Thymus (tissue), 14 donors: ENCODE measurements at places on chromosomes 2 and 18.

- DNase-seq: no peak
These were observed 32.6 kb downstream of the BIN1 start for GRCh38 chr2:127074358-127074757.

- DNase-seq: no peak
These were observed 45.5 kb upstream of the CAB39 start for GRCh38 chr2:230666885-230667712.

- no peak for DNase-seq
These were observed 28.6 kb downstream of the FEZ2 start for GRCh38 chr2:36569267-36569856.

- DNase-seq: no peak
These were observed 88.6 kb downstream of the SH3YL1 start for GRCh38 chr2:175161-175786.

- DNase-seq: no peak
These were observed 48.6 kb downstream of the KLHL14 start for GRCh38 chr18:32724071-32724749.

DNA sequence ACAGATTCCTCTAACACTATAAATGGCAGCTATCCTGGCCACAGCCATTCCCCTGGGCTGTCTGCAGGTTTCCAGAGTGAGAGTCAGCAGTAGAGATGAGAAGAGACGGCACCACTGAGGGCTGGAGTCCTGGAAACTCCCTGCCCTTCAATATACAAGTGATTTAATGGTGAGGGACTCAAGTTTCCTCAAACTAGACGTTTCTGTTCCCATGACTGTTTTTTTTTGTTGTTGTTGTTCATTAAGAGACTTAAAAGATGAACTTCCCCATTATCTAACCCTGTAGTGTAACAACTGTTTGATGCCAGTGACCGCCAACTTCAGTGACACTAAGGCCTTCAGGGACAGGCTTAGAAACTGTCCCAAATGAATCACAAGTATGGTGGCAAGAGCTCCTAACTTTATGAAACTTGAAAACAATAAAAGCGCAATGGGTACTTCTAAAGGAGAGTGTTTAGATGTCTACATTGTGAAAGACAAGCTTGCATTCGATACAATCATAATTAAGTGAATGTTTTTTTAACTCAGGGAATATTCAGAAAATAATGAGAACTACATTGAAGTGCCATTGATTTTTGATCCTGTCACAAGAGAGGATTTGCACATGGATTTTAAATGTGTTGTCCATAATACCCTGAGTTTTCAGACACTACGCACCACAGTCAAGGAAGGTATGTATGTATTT is 34.0 kb downstream of the IL1R2 start:
- no peak for DNase-seq

- no peak for DNase-seq
These were observed 23.6 kb upstream of the ZCCHC2 start for GRCh38 chr18:62499263-62499650.

DNA sequence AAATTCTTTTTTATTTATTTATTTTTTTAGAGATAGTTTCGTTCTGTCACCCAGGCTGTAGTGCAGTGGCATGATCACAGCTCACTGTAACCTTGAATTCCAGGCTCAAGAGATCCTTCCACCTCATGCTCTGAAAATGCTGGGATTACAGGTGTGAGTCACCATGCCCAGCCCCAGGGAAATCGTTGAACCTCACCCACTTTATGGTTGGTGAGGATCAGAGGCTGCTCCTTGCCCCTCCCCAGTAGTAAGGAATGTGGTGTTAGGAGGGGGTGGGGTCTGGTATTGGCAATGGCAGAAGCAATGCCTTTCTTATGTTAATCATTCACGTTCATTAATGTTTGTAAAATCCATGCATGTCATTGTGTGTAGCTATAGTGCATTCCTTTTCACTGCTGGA is 161.9 kb downstream of the SUCLG1 start:
- DNase-seq: no peak

- no peak for DNase-seq
These were observed 1303.8 kb upstream of the NRXN1 start for GRCh38 chr2:52335727-52336126.

DNA sequence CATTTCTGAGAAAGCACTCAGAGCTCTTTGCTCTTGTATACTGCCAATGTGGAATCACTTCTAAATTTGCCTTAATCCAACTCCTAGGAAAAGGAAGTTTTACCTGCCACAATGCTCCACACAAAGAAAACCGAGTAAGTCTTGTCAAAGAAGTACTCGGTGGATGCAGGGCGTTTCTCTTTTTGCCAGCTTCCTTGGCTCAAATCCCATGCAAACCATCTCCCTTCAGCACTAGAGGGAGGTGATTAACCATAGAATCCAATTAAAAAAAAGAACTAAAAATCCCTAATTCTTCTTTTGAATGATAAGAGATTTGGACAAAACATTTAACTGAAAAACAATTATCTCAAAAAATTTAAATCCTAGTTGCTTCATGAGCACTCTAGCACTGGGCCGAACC is 129.0 kb downstream of the RPRM start:
- no peak for DNase-seq

DNA sequence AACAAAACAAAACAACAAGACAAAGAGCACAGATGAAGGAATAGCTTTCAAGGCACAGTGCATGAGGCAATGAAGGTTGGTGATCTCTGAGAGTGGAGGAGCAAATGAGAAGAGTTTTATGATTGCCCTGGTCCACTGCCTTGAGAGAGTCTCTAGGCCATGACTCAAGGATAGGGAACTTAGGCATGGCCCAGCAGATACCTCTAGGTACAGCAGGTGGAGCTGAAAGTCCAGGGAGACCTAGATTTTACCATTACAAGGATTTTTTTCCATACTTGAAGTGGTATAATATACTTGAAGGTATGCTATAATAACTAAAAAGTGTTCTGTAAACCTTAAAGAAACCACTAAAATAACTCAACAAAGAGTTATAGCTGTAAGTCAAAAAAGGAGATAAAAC is 239.5 kb upstream of the KLHL29 start:
- DNase-seq: no peak

DNA sequence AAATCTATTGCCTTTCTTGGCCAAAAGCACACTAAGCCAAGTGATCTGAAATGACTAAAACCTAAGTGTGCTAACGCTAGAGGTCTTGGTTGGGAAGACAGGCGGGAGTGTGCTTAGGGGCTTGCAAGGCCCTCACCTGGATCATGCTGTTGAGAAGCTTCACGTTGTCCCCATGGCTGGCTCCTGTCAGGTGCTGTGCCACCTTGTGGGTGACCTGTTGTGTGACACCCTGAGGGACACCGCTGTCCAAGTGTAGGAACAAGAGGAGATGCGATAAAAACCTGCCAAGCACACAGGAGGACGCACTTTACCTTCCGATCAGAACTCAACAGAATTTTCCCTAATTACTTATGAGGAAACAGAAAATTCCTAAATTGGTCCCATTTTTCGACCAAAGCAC is 50.8 kb downstream of the EPG5 start:
- DNase-seq: no peak

DNA sequence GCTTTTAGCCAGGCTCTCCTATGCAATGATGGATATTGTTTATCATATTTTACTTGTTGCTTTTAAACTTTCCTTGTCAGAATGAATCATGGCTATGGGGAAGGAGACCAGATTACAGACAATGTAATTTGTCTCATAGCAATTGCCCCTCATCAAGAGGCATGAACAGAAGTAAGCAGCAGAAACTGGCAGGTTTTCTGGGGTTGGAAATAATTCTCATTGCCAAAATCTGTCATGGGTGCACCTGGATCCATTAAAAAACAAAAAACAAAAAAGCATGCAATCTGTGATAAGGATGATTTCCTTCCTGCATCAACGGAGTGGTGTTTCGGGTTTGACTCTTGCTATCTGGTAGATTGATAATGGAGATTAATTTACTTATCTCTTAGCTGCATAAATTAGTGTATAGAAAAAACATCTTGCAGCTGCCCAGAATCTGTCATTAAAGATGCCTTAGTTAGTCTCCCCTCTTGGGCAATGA is 419.6 kb downstream of the SOX11 start:
- no peak for DNase-seq

DNA sequence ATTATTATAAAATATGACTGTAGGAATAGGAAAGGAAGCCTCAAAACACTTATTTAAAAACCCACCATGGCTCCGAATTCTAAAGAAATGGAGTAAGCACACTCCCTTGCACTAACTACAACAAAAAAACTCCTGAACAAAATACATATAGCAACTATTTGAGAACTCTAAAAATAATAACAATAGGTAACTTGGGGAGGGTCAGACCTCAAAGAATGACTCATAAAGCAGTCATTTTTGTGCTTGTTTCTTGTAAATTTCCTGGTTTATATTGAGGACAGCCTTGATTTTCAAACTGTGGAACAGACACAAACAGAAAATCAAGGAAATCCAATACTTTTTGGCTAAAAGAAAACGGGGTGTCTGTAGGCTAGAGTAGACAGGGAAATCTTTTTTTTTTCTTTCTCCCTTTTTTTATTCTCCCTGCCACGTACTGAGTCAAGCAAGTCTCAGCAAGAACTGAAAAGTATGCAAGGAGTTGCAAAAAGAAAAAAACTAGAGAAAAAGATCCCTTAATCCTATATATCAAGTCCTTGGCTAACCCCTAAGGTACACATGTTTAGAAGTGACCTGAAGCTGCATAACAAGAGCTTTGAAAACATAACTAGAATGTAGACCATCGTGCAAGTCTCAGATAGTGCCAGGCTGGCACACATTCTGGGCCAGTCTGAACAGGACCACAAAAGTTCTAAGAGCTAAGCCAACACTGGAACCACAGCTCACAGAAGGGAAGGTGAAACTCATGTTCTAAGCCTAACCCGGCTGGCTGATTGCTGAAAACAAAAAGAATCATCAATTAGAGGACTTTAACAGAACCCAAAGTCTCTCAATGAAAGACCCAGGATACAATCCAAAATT is 403.1 kb upstream of the LYPD1 start:
- DNase-seq: no peak

- no peak for DNase-seq
These were observed 57.1 kb downstream of the RMDN2 start for GRCh38 chr2:37982147-37982582.

GRCh38 chr2:38190542-38191218 is 114.7 kb upstream of the CYP1B1 start:
- DNase-seq: no peak

DNA sequence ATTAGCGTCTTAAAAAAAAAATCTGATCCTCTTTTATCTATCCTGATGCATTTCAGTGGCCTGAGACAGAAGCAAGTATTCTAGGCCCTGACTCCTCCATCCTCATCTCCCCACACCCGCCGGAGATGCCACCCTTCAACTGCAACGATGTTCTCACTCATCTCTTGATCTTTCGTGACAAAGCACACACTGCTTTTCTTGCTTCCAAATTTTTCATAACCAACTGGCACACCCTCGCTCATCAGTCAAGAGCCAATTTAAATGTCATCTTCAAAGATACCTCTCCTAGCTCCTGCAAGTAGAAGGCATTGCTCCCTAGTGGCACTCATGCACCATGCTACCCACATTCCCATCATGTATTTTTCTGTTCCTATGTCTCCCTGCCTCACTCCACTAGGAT is 115.0 kb downstream of the STK39 start:
- no peak for DNase-seq

DNA sequence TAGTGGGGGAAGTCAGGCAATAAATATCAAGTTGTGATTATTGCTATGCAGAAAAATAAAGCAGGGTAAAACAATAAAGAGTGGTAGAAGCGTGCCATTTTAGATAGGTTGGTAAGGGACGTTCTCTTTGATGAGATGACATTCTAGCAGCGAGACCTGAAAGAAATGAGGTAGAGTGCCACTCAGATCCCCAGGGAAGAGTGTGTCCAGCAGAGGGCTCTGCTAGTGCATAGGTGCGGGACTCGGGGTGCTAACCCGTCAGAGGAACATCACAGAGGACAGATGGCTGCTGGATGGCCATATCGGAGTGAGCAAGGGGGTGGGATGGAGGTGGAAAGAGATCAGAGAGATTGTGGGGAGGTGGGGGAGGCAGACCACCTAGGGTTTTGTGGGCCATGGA is 16.3 kb upstream of the GTF2A1L start:
- no peak for DNase-seq

DNA sequence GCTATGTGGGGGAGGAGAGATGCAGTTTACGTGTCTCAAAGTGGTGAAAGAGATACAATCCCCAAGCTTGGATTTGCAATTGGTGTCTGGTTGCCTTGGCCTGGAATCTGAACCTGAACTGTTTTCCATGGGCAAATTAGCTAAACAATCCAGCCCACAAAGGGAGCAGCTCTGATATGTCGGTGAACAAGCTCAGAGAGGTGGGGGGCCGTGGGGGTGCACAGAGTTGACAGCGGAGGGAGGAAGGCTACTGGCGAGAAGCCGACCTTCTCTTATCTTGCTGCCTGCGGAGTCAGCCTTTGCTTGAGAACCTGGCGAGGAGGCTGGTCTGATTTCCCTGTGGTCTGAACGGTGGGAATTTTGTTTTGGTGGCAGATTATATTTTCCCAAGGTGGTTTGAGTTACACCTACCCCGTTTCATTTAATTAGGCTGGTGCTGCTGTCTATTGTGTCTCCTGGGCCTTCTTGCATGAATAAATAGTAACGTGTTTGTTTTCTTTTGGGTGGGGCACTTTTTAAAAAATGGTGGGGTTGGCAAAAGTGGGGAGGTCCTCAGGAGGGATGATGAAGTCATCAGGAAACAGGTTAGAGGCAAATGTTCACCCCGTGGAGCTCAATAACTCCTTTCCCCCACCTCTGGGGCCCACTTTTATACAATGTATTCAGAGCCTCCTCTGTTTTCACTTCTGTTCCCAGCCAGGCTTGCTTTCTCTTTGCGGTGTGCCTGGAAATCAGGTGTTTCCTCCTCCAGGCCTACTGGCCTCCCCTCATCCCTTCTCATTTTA is 80.9 kb upstream of the IGFBP5 start:
- no peak for DNase-seq

DNA sequence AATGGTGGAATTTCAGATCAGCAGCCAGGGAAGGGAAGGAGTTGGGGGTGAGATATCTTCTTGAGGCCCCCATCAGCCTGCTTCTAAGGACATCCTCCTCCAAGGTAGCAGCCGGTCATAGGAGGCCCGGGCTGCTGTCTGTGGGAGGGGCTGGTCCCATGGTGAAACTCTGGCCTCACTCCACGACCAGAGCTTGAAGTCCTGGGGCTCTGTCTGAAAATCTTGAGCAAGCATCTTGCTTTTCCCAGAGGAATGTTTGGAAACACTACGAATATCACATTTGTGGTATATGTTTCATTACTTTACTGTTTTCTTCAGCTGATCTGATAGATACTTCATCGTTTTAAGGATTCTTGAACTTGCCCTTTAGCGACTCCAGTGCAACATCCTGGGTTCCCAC is 103.7 kb downstream of the CTAGE1 start:
- DNase-seq: no peak

DNA sequence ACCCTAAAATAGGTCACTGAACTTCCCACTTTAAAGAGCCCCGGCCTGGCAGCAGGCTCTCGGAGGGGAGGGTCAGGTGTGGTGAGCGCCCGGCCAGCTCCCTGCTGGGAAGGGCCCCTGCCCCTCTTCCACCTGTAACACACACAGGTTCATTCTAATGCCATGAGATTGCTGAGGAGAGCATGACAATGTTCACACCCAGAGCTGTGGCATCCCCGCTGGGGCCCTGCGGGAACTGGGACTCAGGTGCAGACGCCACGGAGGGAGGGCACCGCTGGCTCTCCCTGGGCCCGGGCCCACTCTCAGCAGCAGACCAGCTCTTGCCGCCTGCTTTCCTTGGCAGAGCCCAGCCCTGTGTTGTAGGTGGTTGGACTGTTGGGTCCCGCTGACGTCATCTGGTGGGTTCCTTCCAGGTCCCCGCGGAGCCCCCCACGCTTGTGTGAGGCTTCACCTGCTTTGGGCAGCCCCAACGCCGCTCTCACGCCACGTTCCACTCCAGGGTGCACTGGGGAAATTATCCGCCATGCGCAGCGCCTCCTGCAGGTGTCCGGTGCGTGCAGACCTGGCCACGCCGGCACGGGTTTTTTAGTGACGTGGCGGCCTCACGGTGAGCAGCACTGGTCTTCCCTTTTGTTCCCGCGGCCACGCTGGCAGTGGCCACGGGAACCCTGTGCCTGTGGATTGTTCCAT is 50.4 kb upstream of the KCNG2 start:
- no peak for DNase-seq
